ENCODE measurements at places on chromosomes 13 and 19. TPM values are rescaled to one million over a fixed set of nuclear protein-coding genes. Genes with fewer than 3 reads are reported as not detected.

The CABP5 gene
- not detected for total RNA-seq

GRCh38 chr19:5334366-5334739 lies 6.3 kb downstream of the PTPRS start:
- H3K4me3 ChIP-seq = no peak overlapping the region
- H3K36me3 ChIP-seq = no peaks in the 10 kb centered on the region
- H3K4me1 ChIP-seq = no peaks in the 10 kb centered on the region

GRCh38 chr13:25803641-25804040 lies 248.2 kb downstream of the SHISA2 start:
- H3K4me3 ChIP-seq = no peak overlapping the region
- H3K36me3 ChIP-seq = no peaks in the 10 kb centered on the region
- H3K27me3 ChIP-seq = no peaks in the 10 kb centered on the region
- H3K27ac ChIP-seq = no peak overlapping the region

DNA sequence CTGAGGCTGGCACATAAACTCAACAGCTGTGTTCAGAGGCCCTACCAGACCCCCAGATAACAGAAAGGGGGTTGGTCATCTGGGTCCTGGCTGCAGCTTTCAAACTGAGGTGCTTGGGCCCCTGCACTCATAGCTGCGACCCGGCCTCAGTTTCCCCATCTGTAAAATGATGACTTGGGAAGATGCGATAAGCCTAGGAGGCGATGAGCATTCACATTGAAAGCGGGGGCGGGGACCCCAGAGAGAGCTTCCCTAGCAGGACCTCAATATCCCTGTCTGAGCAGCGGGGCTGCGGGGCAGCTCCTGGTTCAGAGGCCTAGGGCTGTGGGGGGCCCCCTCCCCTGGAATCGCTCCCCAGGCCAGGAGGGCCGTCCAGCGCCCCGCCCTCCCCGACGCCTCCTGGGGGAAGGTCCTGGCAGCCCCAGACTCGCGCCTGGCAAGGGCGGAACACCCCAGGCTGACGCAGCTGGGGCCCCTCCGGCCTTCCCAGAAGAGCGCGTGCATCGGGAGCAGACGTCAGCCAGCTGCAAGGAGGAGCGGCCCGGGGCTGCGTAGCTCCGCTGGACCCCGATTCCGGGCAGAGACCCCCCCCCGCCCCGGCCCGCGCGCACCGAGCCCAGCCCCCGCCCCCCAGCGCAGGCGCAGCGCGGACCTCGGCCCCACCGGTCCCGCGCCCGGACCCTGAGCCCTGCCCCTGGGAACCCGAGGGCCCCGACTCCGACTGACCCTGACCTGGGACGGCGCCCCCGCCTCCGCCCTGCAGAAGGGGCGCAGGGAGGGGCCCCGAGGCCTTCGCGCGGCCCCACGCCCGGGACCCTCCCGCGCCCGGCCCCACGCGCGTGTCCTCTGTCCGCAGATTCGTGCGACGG lies 3.5 kb downstream of the FSTL3 start:
- H3K4me3 ChIP-seq = peak overlapping the region; percentile 61
- no peak overlapping the region for H3K27ac ChIP-seq
- peaks cover 17% of the 10 kb centered on the region for H3K4me1 ChIP-seq
- H3K27me3 ChIP-seq = no peaks in the 10 kb centered on the region

- no peak overlapping the region for H3K4me3 ChIP-seq
- no peaks in the 10 kb centered on the region for H3K27me3 ChIP-seq
- H3K4me1 ChIP-seq = peaks cover 30% of the 10 kb centered on the region
- no peak for DNase-seq
- peak overlapping the region; percentile 38 for H3K27ac ChIP-seq
Observed at GRCh38 chr13:26423629-26424028, 133.9 kb upstream of the WASF3 start.

GRCh38 chr19:3412066-3412465 lies 45.7 kb downstream of the NFIC start:
- no peaks in the 10 kb centered on the region for H3K4me1 ChIP-seq
- no peaks in the 10 kb centered on the region for H3K27me3 ChIP-seq
- H3K27ac ChIP-seq = no peak overlapping the region
- H3K36me3 ChIP-seq = no peaks in the 10 kb centered on the region

All from Caco-2 (cell line).